ENCODE measurements at places on chromosomes 13 and 19. TPM values are rescaled to one million over a fixed set of nuclear protein-coding genes. Genes with fewer than 3 reads are reported as not detected.

LILRA1 gene
- total RNA-seq = 0.52 TPM

DNA sequence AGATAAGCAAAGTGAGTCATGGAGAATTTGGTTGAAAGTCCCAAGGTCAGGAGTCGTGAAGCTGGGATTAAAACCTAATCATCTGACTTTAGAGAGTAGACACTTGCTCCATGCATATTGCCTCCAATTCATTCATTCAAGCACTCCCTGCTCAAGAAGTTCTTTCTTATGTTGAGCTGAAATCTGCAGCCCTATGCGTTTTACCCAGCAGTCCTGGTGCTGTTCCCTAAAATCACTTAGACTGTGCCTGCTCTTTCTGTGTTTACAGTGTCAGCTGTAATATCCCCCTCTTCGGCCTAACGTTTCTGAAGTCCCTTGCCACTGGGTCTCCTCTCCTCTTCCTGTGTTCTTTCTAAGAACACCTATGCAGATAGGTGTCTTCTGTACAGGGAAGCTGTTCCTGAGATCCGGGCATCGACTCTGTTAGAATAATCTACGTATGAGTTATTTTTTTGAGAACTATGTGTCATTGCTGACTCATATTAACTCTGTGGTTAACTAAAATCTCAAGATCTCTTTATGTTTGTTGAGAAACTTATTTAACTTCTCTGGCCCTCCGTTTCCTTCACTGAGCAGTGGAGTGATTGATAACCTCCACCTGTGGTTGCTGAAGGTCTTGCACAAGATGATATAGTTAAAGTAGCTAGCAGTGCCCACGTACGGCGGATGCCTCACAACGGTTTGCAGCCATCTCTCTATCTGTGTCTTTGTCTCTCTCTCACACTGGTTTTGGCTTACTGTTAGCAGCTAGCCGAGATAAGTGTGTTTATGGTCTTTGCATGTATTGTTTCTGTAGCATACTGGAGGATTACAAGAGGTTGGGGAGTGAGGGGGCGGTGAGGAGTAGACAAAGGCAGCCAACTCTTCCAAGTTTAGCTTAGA, 4.7 kb downstream of the ALOX5AP start:
- no peak for DNase-seq

GRCh38 chr19:18785179-18786124, 5.7 kb downstream of the COMP start:
- no peak for DNase-seq

DNA sequence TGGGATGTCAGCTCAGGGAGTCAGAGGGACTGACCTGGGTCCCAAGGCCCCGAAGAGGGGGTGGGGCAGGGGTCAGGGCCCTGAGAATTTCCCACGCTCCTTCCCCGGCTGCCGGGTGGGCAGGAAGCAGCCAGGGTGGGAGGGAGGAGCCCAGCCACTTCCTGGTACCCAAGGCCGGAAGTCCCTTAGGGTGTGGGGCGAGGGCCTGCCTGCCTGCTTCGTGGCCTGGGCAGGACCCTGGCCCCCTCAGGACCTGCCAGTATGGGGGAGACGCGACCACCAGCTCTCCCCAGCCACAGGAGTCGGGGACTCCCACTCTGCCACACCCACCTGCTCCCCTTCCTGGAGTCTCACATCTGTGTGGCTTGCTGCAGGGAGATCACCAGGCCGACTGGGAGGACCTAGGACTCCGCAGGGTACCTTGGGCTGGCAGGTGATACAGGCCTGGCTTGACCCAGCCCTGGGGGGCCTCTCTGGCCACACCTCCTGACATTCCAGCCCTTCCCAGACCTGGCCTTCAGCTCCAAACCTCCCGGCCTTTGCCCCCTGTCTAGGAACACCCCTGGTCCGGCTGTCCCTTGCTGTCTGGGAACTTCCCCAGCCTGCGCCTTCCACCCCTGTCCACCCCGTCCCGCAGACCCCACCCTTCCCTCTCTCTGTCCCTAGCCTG, 9.8 kb upstream of the CIRBP start:
- no peak for DNase-seq

DNA sequence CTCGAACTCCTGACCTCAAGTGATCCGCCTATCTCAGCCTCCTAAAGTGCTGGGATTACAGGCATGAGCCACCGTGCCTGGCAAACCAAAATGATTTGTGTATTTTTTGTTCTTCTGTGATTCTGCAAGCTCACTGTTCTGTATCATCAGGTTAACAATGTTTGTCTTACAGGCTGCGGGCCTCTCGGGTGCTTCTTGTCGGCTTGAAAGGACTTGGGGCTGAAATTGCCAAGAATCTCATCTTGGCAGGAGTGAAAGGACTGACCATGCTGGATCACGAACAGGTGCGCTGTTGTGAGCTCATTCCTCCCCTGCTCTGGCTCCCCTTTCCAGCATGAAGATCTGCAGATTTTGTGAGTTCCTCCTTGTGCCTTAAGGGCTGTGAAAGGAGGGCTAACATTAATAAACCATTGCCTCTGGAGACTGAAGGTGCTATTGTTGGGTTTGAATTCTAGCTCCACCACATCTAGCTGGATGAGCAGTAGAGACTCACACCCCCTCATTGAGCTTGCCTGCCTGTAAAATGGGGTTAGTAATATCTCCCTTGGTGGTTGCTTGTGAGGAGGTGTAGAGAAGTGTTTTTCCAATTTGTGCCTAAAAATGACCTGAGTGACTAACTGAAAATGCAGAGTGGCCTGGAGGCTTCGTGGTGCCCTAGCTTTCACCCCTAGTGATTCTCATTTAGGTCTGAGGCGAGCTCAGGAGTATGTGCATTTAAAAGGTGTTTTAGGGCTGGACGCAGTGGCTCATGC, 12.9 kb downstream of the SAE1 start:
- no peak for DNase-seq

DNA sequence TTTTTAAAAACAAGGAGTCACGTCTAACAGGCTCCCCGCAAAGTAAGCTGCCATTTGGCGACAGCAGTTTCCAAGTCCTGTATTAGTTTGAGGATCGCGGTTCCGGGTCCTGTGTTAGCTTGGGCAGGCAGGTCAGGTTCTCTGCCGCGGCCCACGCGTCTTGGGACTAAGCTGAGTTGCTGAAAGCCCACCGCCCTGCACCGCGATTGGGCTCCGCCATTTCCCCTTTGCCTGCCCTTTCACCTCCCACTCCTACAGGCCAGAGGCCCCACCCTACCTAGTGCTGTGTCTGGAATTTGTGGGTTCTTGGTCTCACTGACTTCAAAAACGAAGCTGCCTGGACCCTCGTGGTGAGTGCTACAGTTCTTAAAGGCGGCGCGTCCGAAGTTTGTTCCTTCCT, 6.8 kb downstream of the PARP4 start:
- DNase-seq = no peak

PSG11 gene
- total RNA-seq = not detected

DNA sequence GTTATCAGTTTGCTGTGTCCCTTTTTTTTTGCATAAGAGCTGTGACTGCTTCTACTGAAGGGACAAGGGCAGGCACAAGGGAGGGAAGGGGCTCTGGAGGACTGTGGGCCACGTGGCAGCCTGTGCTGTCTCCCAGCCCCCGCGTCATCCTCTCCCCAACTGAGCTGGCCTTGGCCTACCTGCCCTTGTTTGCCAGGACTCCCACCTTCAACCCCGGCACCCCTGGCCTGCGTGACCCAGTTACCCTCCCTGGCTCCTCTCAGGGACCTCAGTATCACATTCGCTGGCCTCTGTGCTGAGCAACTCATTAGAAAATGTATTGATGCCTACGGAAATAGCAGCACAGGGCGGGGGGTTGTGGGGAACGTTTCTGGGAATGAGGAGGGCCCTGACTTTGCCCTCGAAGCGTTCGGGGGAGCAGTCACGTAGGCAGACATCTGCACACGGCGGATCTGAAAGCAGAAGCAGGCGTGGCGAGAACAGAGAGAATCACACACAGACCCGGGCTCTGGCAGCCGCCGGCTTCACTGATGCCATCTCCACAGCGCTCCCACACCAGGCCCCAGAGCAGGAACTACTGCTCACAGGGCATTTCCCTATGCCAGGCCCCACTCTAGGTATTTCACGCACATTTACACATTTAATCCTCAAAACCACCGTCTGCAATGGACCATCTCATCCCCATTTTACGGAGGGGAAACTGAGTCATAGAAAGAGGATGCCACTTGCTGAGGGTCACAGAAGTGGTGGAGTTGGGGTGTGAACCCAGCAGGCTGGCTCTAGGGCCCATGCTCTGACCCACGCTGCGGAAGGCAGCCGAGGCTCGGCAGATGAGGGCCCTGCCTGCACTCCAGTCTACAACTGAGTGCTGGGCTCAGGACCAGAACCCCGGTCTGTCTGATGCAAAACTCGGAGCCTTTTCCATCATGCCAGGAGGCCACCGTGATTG, 5.7 kb upstream of the ATF5 start:
- DNase-seq = no peak

- DNase-seq = no peak
Observed at GRCh38 chr19:33393286-33394005, 19.9 kb downstream of the CEBPG start.

DNA sequence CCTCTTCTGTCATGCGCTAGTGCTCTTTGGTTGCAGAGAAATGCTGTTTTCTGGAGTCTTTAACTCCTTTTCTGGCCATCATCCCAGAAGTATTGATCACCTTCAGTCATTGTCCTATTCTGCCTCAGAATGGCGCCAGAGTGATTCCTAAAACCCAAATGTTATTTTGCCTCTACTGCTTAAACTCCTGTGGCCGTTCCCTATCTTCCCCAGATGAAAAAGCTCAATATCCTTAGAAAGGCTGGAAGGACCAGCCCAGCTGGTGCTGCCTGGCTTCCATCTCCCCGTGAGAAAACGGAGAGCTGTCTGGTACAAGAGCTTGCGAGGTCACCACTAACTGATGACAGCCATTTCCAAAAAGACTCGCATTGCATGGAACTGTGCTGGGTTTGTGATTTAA, 179.1 kb downstream of the RBM26 start:
- no peak for DNase-seq

DNA sequence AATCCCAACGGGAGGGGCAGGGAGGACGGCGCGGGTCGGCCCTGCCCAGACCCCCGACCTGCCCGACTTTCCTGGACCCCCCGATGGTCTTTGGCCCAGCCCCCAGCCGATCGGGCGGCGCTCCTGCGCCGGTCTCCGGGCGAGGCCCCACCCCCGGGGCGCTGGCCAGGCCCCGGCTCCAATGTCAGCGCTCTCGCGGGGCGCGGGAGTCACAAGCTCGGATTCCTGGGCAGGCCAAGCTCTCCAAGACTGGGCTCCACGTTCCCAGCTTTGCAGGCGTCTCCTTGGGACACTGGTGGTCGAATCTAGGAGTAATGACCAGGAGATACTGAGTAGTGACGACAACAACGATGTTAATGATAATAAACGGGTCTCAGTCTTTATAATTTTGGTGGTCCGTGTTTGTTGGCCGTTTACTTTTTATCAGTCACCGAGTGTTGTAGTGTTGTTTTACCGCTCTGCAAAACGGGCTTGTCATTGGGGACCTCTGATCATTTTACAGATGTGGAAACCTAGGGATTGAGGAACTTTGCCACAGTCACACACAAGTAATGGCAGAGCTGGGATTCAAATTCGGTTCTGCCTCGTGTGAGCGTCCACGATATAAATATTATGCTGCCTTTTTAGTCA, 545 bp downstream of the RAD23A start:
- no peak for DNase-seq

DNA sequence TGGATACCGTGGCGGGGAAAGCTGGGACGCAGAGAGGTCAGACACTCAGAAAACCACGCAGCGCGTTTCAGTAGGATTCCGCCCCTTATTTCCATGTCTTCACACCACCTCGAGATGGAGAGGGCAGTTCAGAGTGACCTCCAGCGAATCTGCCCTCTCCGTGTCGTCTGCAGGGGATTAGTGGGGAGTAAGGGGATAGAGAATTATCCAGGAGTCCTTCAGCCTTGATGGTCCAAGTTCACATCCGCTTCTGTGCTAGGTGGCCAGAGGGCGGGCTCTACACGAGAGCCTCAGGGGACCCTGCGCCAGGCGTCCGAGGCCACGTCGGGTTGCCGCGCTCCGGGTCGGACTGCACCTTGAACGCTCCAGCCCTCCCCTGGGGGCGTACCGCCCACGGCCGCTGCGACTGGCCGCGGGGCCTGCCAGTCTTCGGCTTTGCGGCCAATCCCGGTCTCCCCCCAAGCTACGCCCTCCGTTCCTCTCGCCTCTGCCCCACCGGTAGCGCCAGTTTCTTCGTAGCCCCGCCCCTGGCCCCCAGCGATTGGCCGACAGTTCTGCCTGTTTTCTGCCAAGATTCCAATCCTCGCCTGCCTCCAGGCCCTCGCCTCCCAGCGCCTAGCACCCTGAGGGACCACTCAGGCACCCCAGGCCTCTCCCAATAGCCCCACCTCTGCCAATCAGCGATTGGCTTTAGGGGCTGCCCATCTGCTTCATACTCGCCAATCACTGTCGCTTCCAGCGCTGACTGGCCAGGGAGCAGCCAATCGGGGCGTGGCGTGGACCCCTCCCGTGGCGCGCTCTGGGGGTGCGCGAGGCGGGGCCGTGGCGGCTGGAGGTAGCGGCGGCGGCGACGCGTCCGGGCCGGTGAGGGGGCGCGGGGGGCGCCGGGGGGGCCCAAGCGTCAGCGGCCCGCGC, at the start of gene SLC25A42:
SLC25A42 (plus strand) TSS at position 812 of the 915 bp plus-strand sequence. CDS start 32,131 bp downstream, outside the sequence.
- peak; percentile 100 for DNase-seq

CACNA1A gene
- total RNA-seq = 0.75 TPM
